ENCODE measurements at places on chromosomes 1 and 21.

GRCh38 chr1:197920414-197921117 is 3.4 kb downstream of the LHX9 start:
- no peak for DNase-seq

GRCh38 chr1:234684856-234685255 is 74.9 kb upstream of the IRF2BP2 start:
- no peak for DNase-seq

- DNase-seq: no peak
These were observed 12.0 kb upstream of the DESI2 start for GRCh38 chr1:244640917-244641316.

GRCh38 chr1:115051850-115052249 is 22.2 kb downstream of the TSHB start:
- no peak for DNase-seq

- no peak for DNase-seq
These were observed 16.9 kb upstream of the PTPN14 start for GRCh38 chr1:214568328-214568727.
